Adrenal gland (tissue), 19 donors: ENCODE measurements at places on chromosomes 12 and 14.

- H3K4me3 ChIP-seq, result no peak overlapping the region
- DNase-seq, result peak; percentile 44
- no peaks in the 10 kb centered on the region for H3K27me3 ChIP-seq
Observed at GRCh38 chr14:87990682-87991081, 2.3 kb downstream of the GALC start.

GRCh38 chr14:103057028-103057371 lies 349 bp downstream of the CDC42BPB start:
- H3K27me3 ChIP-seq, result no peaks in the 10 kb centered on the region
- peak; percentile 55 for DNase-seq
- H3K27ac ChIP-seq, result peak overlapping the region; percentile 60
- H3K36me3 ChIP-seq, result no peaks in the 10 kb centered on the region

DNA sequence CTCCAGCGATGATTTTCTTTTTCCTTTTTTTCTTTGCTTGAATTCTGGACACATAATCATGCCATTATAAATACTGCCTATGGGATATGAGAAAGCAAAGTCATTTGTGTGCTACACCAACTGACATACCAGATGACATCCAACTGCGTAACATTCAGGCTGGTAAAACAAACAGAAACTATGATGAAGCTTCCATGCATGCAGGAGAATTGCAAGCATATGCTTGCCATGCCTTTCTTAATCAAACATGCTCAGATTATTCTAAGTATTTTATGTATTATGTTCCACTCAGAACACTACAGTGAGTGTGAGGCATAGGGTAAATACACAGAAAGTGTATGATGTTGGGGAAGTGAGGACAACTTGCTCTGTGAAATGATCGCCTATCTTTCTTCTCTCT lies 97.4 kb downstream of the C12orf50 start:
- no peaks in the 10 kb centered on the region for H3K27me3 ChIP-seq
- no peaks in the 10 kb centered on the region for H3K4me1 ChIP-seq
- H3K4me3 ChIP-seq, result no peak overlapping the region
- no peak for DNase-seq
- no peaks in the 10 kb centered on the region for H3K36me3 ChIP-seq

- H3K27me3 ChIP-seq, result no peaks in the 10 kb centered on the region
- H3K36me3 ChIP-seq, result peaks cover 25% of the 10 kb centered on the region
- H3K27ac ChIP-seq, result no peak overlapping the region
- H3K4me1 ChIP-seq, result peaks cover 5% of the 10 kb centered on the region
Observed at GRCh38 chr14:34450958-34451357, 11.1 kb downstream of the SPTSSA start.

GRCh38 chr14:99420711-99421110 lies 59.9 kb downstream of the SETD3 start:
- H3K36me3 ChIP-seq, result no peaks in the 10 kb centered on the region
- H3K4me3 ChIP-seq, result no peak overlapping the region
- no peak overlapping the region for H3K27ac ChIP-seq
- H3K27me3 ChIP-seq, result no peaks in the 10 kb centered on the region
- H3K4me1 ChIP-seq, result peaks cover 3% of the 10 kb centered on the region

GRCh38 chr12:41055875-41056577 lies 132.1 kb upstream of the PDZRN4 start:
- H3K36me3 ChIP-seq, result no peaks in the 10 kb centered on the region
- no peak overlapping the region for H3K4me3 ChIP-seq
- no peak for DNase-seq
- H3K27me3 ChIP-seq, result no peaks in the 10 kb centered on the region
- H3K27ac ChIP-seq, result no peak overlapping the region

DNA sequence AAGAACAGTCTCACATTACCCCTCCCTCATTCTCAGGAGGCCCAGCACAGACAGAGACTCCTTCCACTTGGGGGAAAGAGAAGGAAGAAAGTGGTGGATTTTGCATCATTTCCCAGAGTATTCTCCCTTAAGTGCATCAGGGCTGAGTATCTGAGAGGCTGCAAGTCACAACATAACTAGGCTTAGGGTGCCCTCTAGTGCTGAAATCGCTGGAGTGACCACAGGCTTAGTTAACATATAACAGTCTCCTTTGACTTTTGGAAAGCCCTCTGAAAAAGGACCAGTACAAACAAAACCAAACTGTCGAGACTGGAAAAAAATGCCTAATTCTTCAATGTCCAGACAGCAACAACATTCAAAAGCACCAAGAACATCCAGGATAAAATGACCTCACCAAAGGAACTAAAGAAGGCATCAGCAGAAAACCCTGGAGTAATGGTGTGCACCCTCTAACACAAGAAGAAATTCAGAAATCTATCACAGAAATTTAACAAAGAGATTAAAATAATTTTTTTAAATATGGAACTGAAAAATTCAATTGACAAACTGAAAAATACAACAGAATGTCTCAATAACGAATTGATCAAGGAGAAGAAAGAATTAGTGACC lies 412.3 kb downstream of the RPS29 start:
- peak; percentile 72 for DNase-seq
- no peak overlapping the region for H3K4me3 ChIP-seq
- no peaks in the 10 kb centered on the region for H3K4me1 ChIP-seq
- no peaks in the 10 kb centered on the region for H3K27me3 ChIP-seq
- H3K36me3 ChIP-seq, result no peaks in the 10 kb centered on the region

DNA sequence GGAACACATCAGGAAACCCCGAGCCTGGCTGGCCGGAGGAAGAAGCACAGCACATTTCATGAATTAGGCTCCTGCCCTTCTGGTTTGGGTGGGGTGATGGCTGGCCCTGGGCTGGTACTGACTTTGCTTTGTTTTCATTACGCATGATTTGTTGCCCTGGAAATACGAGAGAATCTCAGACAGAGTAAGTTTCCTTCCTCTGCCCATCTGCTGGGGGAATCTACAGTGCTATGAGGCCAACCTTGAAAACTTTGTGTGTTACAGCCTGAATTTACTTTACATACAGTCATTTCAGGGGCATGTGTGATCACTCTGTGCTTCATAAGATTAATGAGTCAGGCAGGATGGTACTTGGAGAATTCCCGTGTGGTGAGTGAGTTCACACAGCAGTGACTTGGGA lies 20.5 kb upstream of the SLC5A8 start:
- no peaks in the 10 kb centered on the region for H3K36me3 ChIP-seq
- H3K4me3 ChIP-seq, result peak overlapping the region; percentile 23
- DNase-seq, result no peak
- H3K27me3 ChIP-seq, result no peaks in the 10 kb centered on the region
- no peaks in the 10 kb centered on the region for H3K4me1 ChIP-seq
- H3K27ac ChIP-seq, result no peak overlapping the region

DNA sequence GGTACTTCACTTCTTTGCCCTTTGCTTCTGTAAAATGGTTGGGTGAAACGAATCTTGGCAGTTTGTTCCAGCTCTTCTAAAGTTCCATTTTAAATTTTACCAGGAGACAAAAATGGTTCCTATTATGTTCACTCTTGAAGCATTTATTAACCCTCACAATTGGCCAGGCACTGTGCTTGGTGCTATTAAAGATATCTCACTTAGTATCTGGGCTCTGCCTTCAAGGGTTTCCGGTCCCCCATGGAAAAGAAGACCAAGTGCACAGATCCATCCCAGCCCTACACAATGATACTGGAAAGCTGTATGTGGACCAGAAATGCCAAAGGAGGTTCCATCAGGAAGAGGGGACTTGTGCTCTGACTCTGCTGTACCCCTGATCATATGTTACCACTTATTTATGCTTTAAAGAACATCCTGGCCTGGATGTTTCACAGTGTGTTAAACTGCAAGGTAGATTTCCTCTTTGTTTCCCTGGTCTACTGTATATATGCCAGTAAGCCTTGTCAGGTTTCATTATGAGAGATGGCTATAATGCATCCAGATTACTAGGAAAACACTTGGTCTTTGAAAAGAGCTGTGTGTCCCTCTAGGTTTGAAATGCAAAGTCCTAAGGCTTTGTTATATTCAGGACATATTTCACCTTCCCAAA lies 154.8 kb downstream of the PRKCH start:
- no peak for DNase-seq
- H3K27me3 ChIP-seq, result no peaks in the 10 kb centered on the region
- peaks cover 71% of the 10 kb centered on the region for H3K4me1 ChIP-seq

DNA sequence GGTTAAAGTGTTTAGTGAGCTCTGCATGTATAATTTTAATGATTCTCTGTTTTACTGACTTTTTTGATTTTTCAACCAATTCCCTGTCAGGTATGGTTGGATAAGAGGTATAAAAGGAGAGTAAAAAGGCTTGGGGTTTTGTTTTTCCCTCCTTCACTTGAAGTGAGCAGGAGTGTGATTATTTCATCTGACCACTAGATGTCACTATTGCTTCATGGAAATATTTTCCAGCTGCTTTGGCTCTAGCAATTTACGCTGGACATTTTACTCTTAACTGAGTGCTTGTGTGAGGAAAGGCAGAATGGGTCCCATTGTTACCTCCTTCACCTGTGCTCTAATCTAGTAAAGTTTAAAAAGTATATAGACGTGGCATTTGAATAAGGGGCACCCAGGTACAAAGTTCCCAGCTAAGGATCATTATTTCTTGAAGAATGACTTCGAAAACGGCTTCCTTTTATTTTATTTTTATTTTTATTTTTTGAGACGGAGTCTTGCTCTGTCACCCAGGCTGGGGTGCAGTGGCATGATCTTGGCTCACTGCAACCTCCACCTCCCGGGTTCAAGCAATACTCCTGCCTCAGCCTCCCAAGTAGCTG lies 66.5 kb downstream of the TBC1D30 start:
- DNase-seq, result no peak
- no peaks in the 10 kb centered on the region for H3K27me3 ChIP-seq
- H3K36me3 ChIP-seq, result no peaks in the 10 kb centered on the region
- no peaks in the 10 kb centered on the region for H3K4me1 ChIP-seq
- H3K27ac ChIP-seq, result no peak overlapping the region

DNA sequence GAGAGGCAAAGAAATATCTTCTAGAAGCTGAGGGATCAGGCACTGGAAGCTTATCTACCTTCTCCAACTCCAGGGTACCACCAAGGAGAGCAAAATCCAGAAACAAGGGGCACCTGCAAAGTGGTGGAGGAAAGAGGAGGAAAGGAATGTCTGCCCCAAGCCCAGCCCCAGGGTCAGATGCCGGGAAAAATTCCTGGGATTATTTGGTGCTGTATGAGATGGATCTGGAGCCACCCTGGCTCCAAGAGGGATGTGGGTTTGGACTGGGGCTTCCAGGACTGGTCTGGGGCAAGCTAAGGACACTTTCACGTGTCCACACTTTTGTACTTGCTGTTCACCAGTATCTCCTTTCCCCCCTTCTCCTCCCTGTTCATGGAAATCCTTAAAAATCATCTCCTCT lies 69.8 kb downstream of the DPF3 start:
- no peak overlapping the region for H3K4me3 ChIP-seq
- H3K4me1 ChIP-seq, result no peaks in the 10 kb centered on the region
- DNase-seq, result no peak
- no peak overlapping the region for H3K27ac ChIP-seq
- no peaks in the 10 kb centered on the region for H3K27me3 ChIP-seq

GRCh38 chr12:54191550-54192022 lies 2.8 kb upstream of the SMUG1 start:
- peak; percentile 81 for DNase-seq
- peaks cover 27% of the 10 kb centered on the region for H3K4me1 ChIP-seq
- H3K36me3 ChIP-seq, result no peaks in the 10 kb centered on the region

DNA sequence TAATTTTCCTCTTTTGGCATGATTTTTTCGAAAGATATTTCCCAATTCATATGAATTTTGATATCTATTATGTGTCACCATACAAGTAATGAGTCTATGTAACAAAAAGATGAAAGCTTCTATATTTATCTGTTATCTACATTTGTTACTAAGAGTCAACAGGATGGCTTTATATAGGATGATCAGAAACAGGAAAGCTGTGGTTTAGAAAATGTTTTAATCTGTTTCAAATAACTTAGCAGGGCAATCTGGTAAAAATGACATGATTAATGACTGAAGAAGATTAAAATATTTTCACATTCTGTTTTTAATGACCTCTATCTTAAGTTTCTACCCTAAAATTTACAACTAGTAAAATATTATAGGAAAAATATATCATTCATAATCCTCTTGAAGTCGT lies 105.8 kb downstream of the MSRB3 start:
- no peaks in the 10 kb centered on the region for H3K4me1 ChIP-seq
- DNase-seq, result no peak
- no peaks in the 10 kb centered on the region for H3K36me3 ChIP-seq
- no peak overlapping the region for H3K4me3 ChIP-seq

- H3K36me3 ChIP-seq, result no peaks in the 10 kb centered on the region
- H3K4me3 ChIP-seq, result no peak overlapping the region
- H3K27ac ChIP-seq, result no peak overlapping the region
- no peak for DNase-seq
Observed at GRCh38 chr14:57607086-57607485, 113.4 kb upstream of the CCDC198 start.

GRCh38 chr14:70887207-70887681 lies 20.0 kb upstream of the PCNX1 start:
- no peaks in the 10 kb centered on the region for H3K36me3 ChIP-seq
- no peak for DNase-seq
- peaks cover 6% of the 10 kb centered on the region for H3K4me1 ChIP-seq
- H3K4me3 ChIP-seq, result no peak overlapping the region

DNA sequence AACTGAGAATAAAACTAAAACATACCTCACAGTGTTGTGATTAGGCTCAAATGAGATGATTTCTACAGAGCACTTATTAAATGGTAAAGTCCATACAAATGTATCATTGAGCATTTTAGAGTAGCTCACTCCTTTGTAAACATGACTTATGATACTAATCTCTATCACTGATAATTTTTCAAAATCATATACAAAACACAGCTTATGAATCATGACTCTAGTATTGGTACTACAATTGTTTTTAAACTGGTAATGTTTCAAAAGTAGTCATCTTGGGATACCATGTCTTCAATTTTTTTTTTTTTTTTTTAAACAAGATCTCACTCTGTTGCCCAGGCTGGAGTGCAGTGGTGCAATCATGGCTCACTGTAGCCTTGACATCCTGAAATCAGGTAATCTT lies 40.1 kb upstream of the KRR1 start:
- no peaks in the 10 kb centered on the region for H3K36me3 ChIP-seq
- no peaks in the 10 kb centered on the region for H3K27me3 ChIP-seq
- H3K4me1 ChIP-seq, result peaks cover 5% of the 10 kb centered on the region
- DNase-seq, result no peak
- H3K4me3 ChIP-seq, result no peak overlapping the region

- H3K4me3 ChIP-seq, result no peak overlapping the region
- no peaks in the 10 kb centered on the region for H3K36me3 ChIP-seq
- no peak for DNase-seq
- no peak overlapping the region for H3K27ac ChIP-seq
- no peaks in the 10 kb centered on the region for H3K27me3 ChIP-seq
- H3K4me1 ChIP-seq, result no peaks in the 10 kb centered on the region
Observed at GRCh38 chr12:68578765-68579164, 31.9 kb upstream of the RAP1B start.

DNA sequence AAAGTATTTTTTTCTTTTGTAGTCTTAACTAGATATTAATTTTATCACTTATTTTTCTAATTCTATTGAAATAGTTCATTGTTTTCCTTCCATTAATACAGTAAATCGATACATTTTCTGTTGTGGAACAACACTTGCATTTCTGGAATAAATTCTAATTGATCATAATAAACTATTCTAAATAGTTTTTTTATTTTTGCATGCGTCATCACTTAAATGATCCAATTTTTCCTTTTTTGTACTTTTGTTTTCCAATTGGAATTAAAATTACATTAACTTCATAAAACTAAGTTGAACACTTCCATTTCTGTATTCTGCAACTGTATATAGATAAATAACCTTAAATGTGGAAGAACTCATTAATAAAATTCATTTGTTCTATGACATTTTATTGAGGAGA lies 202.5 kb downstream of the KCNC2 start:
- H3K27me3 ChIP-seq, result no peaks in the 10 kb centered on the region
- no peaks in the 10 kb centered on the region for H3K36me3 ChIP-seq
- no peaks in the 10 kb centered on the region for H3K4me1 ChIP-seq
- DNase-seq, result no peak
- H3K27ac ChIP-seq, result no peak overlapping the region
